Stimulated activated CD8-positive, alpha-beta memory T cell treated with anti-CD3 and anti-CD28 coated beads, Interleukin-4, amount 100 ng/mL, for 1 hour (primary cell): ENCODE measurements at places on chromosomes 5 and 9.

DNA sequence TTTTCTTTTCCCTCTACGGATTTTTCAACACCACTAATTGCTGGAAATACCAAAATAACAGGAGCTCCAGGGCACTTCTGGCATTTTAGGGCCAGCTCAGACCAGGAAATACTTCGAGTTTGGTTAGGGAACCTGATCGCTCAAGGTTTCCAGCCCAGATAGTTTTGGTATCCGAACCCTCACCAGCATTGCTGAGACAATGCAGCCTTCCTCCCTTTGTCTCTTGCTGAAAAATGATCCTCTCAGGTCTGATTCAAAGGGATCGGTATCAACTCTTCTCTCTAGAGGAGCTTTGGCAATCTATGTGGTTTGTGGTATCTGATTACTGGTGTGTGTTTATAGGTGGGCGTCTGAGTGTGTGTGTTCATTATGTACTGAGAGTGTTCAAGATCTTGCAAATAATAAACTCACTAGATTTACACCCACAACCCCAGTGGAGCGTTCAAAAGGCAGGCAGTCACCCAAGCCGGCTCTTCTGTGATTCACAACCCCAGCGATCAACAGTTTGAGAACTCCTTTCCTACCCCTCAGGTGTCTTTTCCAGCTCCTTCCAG is 122.8 kb upstream of the EGFLAM start:
- no peak for DNase-seq

DNA sequence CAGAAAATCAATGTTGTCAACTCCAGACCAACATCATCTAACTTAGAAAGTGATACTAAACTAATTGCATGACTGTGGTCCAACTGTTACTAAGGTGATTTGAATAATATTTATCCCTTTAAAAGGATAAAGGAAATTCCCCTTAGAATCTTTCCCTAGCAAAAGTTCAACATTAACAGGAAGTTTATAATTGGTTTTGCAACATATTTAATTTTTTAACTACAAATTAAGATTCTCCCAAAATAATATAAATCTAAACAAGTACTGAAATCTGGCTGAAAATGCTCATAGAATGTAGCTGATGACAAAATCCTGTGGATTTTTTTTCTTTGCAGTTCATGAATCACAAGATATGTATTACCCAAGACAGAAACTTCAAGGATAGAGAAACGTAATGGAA is 151.4 kb downstream of the LPAR1 start:
- no peak for DNase-seq

DNA sequence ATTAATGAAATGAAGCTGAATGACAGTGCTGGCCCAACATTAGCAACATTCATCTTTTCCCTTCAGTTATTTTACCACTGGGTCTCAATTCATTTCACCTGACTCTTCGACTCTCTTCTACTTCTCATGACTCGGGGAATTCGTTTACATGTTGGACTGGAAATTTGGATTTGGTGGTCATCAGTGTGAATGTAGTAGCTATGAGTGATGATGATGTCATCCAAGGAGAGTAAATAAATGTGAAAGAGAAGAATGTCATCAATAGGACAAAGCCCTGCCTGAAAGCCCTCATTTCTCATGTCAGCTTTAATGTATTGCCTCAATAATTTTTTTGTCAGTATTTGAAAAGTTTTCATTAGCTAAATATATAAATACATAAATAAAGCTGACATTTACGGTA is 21.9 kb upstream of the CFAP95 start:
- DNase-seq, result no peak

DNA sequence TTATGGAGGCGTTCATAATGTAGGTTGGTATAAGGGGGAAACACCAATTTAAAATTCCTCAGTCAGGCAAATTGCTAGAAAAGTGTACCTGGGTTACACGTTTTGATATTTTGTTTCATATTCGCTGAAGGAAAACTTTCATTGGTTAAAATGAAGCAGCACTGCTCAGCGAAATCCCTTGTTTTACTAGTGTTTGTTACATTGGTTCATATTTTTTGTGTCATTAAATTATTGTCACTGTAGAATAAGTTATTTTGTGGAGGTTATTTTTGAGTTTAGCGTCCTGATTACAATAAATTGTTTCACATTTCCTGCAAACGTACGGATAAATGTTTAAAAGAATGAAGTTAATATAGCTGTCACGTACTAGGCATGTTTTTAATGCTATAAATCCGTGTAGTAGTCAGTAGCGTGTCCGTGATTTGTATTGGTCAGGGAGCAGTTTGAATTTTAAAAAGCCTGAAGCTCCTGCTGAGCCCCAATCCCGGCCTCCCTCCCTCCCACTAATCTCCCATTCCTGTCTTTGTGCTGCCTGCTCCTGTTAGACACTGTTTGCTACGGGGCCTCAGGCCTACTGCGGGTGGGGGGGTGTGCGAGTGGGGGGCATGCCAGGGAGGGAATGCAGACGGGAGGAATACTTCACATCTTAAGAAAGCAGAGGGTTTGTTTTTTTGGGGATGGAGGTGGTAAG is 2.0 kb downstream of the NIPBL start:
- DNase-seq, result no peak

- no peak for DNase-seq
These were observed 124.0 kb downstream of the CSNK1G3 start for GRCh38 chr5:123636006-123636405.

DNA sequence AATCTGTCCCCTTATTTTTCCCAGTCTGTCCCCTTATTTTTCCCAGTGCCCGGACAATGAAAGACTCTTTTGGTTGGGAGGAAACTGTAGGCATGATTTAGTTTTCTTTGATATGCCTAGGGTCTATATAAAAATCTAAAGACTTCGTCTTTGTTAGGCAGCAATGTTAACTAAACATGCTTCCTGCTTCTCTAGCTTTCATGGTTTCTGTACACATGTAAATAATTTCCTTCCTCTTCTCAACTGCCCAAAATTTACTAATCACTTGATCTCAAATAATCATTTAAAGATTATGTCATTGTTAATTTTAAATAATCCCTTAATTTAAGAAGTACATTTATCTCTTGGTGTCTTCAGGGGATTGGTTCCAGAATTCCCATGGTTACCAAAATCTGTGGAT is 47.8 kb upstream of the RAPGEF6 start:
- DNase-seq, result no peak

- no peak for DNase-seq
These were observed 4.1 kb downstream of the IRF1 start for GRCh38 chr5:132486318-132487094.

DNA sequence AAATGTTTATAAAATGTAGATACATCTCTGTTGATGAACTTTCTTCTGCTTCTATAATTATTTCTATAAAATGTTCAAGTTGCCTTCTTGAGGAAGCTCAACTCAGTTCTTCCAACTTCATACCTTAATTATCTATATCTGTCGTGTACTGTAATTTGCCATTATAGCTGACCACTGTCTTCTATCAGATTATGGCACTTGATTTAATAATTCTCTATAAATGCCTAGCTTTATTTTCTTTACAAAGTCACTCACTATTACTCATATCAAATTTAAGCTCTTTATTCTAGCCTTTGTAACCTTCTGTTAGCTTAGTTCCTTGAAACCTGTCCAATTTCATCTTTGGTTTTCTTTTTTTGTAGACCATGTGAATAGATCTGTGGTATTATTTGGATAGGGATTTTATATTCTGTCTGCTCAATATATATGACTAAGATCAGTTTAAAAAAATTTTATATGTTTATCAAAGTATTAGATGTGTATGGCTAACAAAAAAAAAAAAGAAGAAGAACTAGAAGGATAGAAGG is 39.5 kb downstream of the SMC5 start:
- no peak for DNase-seq

- no peak for DNase-seq
These were observed 95.3 kb upstream of the PITX1 start for GRCh38 chr5:135129307-135129706.

DNA sequence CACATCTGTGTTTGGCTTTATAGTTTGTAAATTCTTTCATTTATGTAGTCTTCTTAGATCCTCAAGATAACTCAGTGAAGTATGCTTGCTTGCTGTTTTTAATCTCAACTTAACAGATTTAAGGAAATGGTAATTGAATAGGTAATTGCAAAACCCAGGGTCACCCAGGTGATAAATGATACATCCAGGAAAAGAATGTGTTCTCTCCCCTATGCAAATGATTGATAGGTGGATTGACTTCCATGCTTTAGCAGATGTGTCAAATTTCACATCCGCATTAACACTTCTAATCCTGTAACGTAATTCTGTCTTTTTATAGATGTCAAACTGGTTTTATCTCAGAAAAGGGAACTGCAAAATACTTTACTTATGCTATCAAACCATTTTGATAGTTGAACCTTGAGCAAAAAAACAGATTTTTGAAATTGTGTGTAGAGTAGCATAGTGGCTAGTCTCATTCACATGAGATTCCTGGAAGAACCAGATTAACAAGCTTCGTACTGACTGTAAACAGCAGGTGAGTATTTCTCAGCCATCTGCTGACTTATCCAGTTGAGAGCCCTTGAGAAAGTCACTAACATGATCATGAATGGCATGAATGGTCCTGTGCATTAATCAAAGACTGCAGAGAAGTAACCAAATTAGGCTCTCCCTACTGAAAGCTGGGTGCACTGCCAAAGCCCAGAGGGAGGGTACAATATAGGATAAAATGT is 86.7 kb upstream of the PAM start:
- DNase-seq, result no peak

- DNase-seq, result no peak
These were observed 25.5 kb downstream of the DAB2IP start for GRCh38 chr9:121676926-121677325.

GRCh38 chr5:124157320-124157719 is 589.1 kb downstream of the ZNF608 start:
- no peak for DNase-seq

DNA sequence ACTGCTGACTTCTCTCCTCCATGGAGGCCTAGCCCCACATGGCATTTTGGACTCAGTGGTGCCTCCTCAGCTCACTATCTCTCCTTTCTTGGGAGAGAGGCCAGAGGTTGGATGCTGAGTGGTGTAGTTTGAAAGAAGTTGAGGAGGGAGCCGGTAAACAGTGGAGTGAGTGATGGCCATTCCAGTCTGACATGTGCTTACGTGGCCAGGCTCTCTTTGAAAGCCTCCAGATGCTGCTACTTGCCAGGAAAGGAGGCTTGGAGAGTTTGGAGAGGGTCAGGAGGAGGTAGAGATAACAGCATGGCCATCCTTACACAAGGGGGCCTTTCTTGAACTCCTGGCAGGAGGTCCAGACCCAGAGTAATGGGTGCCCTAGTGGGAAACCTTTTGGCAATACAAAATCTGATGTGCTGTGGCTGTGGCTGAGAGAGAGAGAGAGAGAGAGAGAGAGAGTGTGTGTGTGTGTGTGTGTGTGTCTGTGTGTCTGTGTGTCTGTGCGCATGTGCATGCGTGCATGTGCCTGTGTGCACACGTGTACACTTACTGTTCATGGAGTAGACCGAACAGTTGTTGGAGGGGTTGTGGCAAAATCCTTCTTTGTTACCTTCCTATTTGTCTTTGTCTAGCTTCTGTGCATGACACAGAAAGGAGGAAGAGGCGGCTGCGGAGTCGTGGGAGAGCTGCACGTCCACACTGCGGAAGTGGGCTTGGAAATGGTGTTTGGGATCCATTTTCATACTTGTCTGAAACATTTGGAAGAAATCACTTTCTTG is 37.8 kb downstream of the RALGPS1 start:
- no peak for DNase-seq
